Left renal cortex interstitium (tissue), 4 donors: ENCODE measurements at places on chromosomes 16 and 17.

DNA sequence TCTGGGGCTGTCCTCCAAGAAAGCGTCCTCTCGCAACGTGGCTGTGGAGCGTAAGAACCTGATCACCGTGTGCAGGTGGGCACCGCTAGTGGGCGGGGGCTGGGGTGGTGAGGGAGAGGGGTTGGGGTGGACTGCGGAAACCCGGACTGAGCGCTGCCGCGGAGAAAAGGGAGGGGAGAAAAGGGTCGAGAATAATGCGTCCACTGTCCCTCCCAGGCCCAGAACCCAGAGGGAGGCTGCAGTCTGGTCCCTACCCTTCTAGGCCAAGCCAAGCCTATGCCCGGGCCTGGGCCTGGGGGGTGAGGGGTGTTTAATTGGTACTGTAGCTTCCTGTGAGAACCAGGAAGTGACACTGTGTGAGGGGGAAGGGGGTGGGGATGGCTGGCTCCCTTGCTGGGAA is 464 bp downstream of the RUNDC3A start:
- no peak for DNase-seq

DNA sequence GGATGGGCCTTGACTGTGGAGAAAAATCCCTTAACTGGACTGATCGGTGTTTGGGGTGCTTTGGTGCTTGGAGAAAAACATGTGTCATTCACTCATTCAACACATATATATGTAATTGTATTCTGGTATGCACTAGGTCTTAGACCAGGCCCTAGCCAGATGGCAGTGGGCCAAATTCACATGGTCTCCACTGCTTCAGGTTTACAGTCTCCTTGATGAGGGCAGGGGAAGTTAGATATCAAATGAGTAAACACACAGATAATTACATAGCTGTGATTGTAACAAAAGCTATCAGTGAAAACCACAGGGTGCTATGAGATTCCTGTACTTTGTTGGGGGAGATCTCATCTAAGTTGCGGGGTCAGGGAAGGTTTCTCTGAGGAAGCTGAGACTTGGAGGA is 78.8 kb downstream of the WWP2 start:
- DNase-seq, result no peak

DNA sequence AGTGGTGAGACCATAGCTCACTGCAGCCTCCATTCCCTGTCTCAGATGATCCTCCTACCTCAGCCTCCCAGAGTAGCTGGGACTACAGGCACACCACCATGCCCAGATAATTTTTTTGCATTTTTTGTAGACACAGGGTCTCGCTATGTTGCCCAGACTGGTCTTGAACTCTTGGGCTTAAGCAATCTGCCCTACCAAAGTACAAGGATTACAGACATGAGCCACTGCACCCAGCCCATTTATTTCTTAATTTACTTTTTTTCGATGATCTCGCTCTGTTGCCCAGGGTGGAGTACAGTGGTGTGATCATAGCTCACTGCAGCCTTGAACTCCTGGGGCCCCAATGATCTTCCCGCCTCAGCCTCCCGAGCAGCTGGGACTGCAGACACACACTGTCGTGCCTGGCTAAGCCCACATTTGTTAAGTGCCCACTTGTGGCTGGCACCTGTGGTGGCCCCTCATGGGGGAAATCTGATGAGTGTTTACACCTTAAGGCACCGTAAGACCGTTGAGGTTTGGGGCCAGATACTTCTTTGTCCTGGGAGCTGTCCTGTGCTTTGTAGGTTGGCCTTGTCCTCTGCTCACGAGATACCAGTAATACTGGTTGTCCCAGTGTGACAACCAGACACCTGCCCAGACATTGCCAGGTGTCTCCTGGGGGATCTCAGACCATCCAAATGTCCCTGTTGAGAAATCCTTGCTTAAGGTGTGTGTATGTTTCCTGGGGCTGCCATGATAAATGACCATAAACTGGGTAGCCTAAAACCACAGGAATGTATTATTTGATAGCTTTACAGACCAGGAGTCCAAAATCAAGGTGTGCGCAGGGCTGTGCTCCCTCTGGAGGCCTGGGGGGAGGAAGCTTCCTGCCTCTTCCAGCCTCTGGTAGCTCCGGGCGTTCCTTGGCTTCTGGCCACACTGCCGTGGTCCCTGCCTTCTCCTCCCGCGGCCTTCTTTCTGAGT is 141.4 kb upstream of the GSE1 start:
- no peak for DNase-seq

DNA sequence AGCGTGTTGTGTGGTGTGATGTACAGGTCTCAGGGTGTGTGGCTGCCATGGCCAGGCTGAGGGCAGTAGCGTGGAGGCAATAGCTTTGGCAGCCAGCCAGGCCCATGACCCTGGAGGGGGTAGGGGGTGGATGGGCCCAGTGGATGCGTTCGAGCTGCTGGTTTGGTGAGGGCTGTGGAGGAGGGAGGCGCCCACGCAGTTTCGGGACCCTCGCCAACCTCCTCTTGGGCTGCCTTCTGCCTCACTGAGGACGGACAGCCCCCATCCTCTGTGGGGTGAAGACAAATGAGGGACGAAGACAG is 238.6 kb upstream of the GSE1 start:
- DNase-seq, result no peak
